ENCODE measurements at places on chromosomes 16 and 17.

- no peak for DNase-seq
Observed at GRCh38 chr16:30119428-30119827, 3.6 kb downstream of the MAPK3 start.

- DNase-seq = no peak
Observed at GRCh38 chr17:48471817-48472410, 41.9 kb upstream of the SKAP1 start.

- no peak for DNase-seq
Observed at GRCh38 chr16:74100395-74101326, 196.0 kb upstream of the PSMD7 start.

DNA sequence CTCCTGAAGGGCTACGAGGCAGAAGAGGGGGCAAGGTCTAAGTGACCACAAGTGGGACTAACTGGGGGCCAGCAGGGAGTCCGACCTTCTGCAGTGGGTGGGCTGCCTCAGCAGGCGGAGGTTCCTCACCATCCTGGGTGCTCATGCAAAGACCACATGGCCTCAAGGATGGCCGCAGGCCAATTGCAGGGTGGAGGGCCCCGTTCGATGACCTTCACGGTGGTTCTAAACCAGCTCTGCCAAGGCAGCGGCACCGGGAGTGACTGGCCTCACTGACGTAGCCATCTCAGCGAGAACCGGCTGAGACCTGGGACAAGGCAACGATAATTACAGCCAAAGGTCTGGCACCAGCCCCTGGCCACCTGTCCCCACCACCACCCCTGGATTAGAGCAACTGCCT, 5.7 kb downstream of the SMIM5 start:
- DNase-seq = no peak

DNA sequence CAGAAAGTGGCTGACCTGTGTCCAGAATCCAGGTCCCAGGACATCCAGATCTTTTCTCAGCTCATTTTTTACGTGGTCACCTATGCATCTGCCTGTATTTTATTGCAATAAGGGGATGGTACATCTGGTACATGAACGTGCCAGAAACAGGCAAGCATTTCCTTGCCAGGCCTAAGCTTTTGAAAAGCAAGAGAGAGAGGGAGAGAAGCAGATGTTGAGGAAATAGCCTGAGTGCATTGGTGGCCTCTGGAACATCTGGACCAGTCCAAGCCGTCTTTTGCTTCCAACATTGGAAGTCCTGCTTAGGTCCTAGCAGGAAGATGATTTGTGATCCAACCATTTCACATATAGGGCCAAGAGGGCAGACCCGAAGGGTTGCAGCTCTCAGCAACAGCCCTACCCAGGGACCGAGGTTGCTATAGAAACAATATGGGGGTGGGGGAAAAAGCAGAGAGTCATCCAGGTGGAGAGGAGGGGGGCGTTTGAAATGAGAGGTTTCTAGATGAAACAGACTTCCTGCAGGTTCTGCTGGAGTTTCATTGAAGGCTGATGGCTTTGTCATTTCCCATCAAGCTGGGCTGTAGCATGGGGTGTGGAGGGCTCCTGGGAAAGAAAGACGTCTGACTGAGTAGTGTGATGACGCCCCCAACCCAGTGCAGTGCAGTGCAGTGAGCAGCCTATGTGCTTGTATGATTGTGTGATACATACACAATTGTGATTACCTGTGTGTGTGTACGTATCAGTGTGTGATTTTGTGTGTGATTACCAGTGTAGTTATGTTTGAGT, 61.6 kb downstream of the SHISA6 start:
- no peak for DNase-seq

DNA sequence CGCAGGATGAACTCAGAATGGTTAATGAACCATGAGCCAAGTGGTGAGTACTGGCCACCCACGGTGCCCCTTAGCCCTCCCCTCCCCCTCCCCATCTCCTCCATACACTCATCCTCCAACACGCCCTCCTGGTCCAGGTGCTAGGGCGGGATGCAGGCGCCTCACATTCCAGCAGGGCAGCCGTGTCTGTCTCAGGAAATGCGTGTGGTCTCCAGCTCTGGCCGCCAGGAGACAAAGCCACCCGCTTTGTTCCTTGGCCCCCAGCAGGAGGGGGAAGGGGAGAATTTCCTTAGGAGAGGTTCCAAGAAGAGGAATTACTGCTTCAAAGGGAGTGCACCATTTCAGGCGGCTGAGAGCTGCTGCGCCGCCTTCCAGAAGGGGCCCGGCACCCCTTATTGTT, 29.7 kb upstream of the RMI2 start:
- DNase-seq = no peak

- no peak for DNase-seq
Observed at GRCh38 chr17:5971969-5972368, 98.2 kb upstream of the WSCD1 start.

DNA sequence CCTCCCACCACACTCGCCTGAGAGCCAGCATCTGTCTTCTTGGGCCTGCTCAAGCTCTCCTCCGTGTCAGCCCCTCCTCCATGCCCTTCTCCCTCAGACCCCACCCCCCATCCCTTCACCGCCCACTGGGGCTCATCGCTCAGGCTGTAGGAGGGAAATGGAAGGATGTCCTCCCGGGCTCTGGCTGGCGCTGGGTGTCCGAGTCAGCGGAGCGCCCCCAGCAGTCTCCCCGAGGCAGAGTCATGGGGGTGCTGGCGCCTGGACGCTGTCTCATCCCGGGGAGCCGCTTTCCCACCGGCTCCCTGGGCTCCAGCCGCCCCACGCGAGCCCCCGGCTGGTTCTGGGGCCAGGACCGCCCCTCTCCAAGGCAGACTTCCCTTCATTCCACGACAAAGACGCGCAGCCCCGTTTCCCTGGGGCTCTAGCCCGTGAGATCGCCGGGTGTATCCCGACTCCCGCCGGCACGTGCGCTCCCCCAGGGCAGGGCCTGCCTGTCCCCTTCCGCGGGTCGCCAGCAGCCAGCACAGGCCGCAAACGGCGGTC, 428 bp upstream of the ANTKMT start:
- no peak for DNase-seq

- DNase-seq = no peak
Observed at GRCh38 chr17:72733619-72734282, 358.7 kb downstream of the SLC39A11 start.

GRCh38 chr17:67717192-67717623, 528 bp upstream of the NOL11 start:
- DNase-seq = no peak

DNA sequence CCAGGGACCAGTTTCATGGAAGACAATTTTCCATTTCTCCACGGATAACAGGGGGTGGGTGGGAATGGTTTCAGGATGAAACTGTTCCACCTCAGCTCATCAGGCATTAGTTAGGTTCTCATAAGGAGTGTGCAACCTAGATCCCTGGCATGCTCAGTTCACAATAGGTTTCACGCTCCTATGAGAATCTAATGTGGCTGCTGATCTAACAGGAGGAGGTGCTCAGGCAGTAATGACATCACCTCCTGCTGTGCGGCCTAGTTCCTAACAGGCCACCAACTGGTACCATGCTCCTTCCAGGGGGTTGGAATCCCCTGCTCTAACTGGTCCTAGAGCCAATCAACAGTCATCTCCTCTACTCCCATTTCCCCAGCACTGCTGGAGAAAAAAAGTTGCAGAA, 19.9 kb downstream of the TEX14 start:
- no peak for DNase-seq

DNA sequence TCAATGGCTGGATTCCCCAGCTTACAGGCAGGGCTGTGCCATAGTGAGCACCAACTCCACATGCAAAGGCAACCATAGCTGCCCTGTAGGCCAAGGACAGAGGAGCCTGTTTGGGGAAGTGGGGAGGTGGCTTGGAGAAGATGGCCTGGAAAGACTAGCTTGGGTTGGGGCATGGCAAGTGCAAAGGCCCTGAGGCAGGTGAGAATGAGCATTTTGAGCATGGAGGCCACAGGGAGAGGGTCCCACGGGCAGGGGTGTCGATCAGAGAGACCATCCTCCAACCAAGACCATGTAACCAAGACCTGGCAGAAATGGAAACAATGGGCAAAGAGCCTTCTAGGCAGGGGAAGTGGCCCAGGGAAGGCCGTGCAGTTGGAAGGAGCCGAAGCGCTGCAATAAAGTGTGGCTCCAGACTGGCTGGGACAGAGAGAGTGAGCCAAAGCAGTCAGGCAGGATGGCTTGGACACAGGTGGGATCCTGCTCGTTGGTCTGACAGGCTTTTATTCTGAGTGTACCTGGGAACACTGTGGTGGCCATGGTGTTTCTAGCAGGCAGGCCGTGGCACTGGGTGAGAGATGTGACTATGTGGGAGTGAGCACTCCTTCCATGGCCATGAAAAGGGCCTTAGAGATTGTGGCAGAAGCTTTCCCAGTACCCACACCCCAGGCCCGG, 24.8 kb upstream of the MPRIP start:
- DNase-seq = no peak

GRCh38 chr16:69106491-69107315, 1.2 kb downstream of the HAS3 start:
- no peak for DNase-seq

Measured in GM18507 (cell line).